ENCODE measurements at places on chromosomes 5 and 9. TPM values are rescaled to one million over a fixed set of nuclear protein-coding genes. Genes with fewer than 3 reads are reported as not detected.

Gene REEP2
- 5.2 TPM for total RNA-seq

GRCh38 chr9:137621131-137621757 is 2.4 kb downstream of the EHMT1 start:
- DNase-seq, result no peak

DNA sequence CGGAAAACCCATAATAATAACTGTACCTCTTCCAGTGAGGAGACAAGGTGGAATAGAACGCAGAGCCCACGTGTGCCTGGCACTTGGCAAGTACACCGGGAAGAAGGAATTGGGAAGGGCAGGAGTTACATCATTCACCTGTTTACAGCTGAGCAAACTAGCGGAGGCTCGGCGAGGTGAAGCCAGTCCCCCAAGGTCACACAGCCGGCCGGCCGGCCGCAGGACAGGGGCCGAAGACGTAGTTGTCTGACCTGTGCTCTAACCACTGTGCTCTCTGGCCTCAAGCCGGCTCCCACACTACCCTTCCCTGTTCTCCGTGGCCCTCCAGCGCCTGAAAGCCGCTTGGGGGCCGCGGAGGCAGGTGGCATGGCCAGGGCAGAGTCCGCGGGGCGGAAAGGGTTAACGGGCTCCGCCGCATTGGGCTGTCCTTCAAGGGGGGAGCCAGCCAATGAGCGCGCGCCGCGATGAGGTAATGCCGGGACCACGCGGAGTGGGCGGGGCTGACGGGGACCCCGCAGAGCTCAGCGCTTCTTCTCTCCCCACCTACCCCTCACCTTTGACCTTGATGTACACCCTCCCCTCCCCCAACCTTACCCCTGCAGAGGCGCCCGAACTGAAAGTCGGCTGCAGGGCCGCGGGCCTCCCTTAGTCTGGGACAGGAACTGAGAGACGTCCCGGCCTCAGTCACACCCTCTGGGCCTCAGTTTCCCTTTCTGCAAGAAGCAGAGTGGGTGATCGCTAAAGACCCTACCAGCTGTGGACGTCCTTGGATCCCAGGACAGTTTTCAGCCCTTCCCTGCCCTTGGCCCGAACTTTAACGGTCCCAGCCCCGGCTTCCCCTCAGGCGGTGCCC is 125.1 kb downstream of the C9orf50 start:
- DNase-seq, result peak; percentile 97

GRCh38 chr5:428219-428618 is 14.8 kb upstream of the EXOC3 start:
- no peak for DNase-seq

DNA sequence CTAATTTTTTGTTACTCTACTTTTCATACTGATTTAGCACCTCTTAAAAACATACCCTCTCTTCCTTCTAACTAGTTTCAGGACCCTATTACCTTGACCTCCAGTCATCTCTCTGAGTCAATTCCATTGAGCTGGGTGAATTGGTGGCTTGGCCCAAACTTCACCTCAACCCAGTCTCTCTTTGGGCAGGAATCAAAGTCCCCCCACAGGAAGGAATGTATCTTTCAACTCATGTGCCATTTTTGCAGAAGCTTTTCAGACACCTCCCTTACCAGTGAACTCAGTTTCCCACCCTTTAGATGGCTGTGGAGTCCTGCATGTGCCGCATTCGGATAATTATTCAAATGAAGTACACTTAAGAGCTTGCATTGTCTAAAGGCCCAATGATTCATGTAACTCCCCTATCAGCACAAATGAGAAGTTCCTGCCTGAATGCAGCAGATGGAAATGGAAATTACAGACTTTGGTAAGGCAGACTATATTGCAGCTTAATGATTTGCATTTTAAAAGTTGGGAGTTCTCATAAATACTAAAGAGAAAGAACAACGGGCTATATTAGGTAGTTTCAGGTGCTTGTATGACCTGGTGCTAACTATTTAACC is 693.5 kb downstream of the PTPRD start:
- no peak for DNase-seq

DNA sequence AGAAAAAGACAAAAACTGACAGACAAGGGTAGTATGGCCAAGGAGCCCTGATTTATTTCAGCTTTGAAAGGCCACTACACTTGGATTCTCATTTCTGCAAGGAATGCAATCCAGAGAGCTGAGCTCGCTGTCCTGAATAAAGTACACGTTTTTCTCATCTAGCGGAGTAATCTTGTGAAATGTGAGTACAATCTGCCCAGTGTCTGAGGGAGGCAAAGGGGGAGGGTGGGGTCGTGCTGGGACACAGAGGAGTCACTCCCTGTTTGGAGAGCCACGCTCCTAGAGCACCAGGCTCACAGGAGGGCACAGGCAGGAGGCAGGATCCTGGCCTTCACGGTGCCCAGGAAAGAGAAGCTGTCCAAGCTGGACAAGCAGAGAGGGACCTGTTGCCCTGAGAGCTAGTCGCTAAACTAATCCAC is 51.0 kb upstream of the IFNK start:
- DNase-seq, result no peak

DNA sequence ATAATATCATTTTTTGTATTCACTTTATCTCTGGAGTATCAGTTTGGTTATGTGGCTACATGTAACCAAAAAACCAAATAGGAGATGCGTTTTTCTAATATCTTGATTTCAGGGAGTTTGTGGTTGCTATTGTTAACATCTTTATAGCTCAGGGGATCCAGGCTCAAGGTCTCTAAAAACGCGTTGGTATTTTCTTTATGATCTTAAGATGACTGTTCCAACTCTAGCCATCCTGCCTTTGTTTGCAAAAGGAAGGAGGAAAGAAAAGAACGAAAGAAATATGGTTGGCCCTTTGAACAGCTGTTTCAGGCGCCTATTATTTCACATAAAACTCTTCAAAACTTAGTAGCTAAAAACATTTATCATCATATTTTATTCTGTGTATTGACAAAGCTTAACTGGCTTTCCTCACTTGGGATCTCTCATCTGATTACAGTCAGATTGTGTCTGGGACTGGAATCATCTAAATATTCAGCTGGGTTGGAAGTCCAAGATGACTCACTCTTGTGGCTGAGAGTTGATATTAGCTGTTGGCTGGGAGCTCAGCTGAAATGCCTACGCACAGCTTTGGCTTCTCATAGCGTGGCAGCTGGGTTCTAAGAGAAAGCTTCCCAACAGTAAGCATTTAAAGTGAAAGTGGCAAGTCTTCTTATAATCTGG is 60.1 kb downstream of the FAM174A start:
- DNase-seq, result no peak

GRCh38 chr9:111483439-111483857 is 735 bp downstream of the ECPAS start:
- peak; percentile 81 for DNase-seq

- DNase-seq, result no peak
These were observed 2.1 kb downstream of the NR3C1 start for GRCh38 chr5:143401227-143402016.

- DNase-seq, result no peak
These were observed 27.9 kb downstream of the CD274 start for GRCh38 chr9:5478206-5478605.
